Adrenal gland (tissue), 19 donors: ENCODE measurements at places on chromosomes 7 and 10. TPM values are rescaled to one million over a fixed set of nuclear protein-coding genes. Genes with fewer than 3 reads are reported as not detected.

DNA sequence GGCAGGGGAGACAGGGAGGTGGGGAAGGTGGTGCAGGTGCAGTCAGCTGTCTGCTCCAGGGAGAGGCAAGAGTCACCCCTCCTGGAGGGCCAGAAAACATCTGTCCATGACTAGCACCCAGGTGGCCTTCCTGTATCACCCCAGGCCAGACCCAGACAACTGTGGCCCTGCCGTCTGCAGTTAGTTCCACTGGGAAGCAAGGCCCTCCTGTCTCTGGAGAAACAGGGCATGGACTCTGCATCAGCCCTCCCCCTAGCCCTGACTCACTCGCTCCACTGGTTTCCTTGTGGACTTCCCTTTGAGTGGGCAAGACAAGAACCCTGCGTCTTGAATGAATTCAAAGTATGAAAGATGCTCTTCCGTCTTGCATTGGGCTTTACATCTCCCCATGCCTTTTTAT, 12.6 kb downstream of the TBATA start:
- DNase-seq = no peak

DNA sequence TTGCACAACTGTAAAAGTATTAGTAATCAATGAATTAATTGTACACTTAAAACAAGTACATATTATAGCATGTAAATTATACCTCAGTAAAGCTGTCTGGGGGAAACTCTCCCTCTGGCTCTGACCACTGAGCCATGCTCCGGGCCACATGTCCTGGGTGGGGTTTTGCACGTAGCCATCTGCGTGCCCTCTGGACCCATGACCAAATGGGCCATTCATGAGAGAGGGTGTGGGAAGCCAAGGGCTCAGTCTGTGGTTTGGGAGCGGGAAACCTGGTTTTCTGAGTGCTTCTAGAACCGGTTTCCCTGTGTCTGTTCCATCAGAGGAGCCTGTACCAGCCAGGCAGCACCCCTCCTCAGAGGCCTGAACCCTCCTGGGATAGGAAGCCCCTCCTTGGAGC, 143.2 kb downstream of the SH3PXD2A start:
- no peak for DNase-seq

GRCh38 chr7:134997214-134997885, 11.0 kb downstream of the AGBL3 start:
- DNase-seq = no peak

Gene PNLIP
- not detected for total RNA-seq

Gene PALD1
- total RNA-seq = 8.1 TPM

Gene SLC16A9
- 203 TPM for total RNA-seq

Gene NPM3
- 33.3 TPM for total RNA-seq
